ENCODE measurements at places on chromosomes 12 and 14. TPM values are rescaled to one million over a fixed set of nuclear protein-coding genes. Genes with fewer than 3 reads are reported as not detected.

- H3K4me1 ChIP-seq = no peaks in the 10 kb centered on the region
- no peaks in the 10 kb centered on the region for H3K27me3 ChIP-seq
- DNase-seq = no peak
- no peak overlapping the region for H3K4me3 ChIP-seq
These were observed 479.7 kb upstream of the TBX3 start for GRCh38 chr12:115163710-115164109.

GRCh38 chr14:71833476-71833875, 98.8 kb upstream of the RGS6 start:
- no peaks in the 10 kb centered on the region for H3K4me1 ChIP-seq
- DNase-seq = no peak
- H3K4me3 ChIP-seq = no peak overlapping the region
- H3K36me3 ChIP-seq = no peaks in the 10 kb centered on the region

- H3K36me3 ChIP-seq = no peaks in the 10 kb centered on the region
- H3K27me3 ChIP-seq = no peaks in the 10 kb centered on the region
- H3K27ac ChIP-seq = no peak overlapping the region
- H3K4me3 ChIP-seq = no peak overlapping the region
- DNase-seq = peak; percentile 59
- no peaks in the 10 kb centered on the region for H3K4me1 ChIP-seq
These were observed 33.2 kb downstream of the DUSP6 start for GRCh38 chr12:89319122-89319521.

GRCh38 chr14:31449971-31450610, 7.2 kb downstream of the DTD2 start:
- H3K4me1 ChIP-seq = peaks cover 7% of the 10 kb centered on the region
- H3K27ac ChIP-seq = no peak overlapping the region
- H3K36me3 ChIP-seq = peaks cover 6% of the 10 kb centered on the region
- no peak overlapping the region for H3K4me3 ChIP-seq
- H3K27me3 ChIP-seq = no peaks in the 10 kb centered on the region
- no peak for DNase-seq

GRCh38 chr14:74476107-74476506, 17.0 kb downstream of the NPC2 start:
- H3K36me3 ChIP-seq = peaks cover 4% of the 10 kb centered on the region
- H3K27me3 ChIP-seq = no peaks in the 10 kb centered on the region
- peak overlapping the region; percentile 10 for H3K27ac ChIP-seq
- no peak overlapping the region for H3K4me3 ChIP-seq

DNA sequence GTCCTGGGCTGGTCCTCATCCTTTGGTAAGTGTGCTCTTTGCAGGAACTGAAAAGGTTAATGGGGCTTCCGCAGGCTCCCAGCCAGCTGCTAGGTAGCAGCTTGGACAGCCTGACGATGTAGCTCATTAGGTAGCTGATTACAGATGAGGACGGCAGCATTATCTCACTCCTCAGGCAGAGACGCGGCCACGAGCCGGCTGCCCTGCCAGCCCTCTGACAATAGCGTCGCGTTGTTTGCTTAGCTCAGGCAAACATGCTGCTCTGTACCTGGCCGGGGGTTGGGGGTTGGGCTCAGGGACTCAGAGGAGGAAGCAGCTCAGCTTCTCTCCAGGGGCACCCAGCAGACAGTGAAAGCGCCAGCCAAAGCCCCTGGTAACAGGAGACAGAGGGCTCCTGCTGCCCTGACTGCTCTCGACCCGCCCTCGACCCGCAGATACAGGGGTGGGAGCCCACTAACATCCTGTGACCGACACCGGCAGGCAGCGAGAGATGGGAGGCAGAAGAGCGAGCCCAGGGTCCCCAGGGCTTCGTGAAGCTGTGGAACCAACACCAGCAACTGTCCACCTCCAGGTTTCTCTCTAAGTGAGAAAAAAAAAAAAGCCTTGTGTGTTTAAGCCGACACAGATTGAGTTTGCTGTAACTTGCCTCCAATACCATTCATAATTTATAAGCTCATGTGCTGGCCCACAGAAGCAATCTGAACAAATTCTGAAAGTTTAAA, 53.4 kb upstream of the DLK1 start:
- no peak overlapping the region for H3K27ac ChIP-seq
- no peak overlapping the region for H3K4me3 ChIP-seq
- peaks cover 18% of the 10 kb centered on the region for H3K27me3 ChIP-seq
- H3K36me3 ChIP-seq = no peaks in the 10 kb centered on the region
- peaks cover 9% of the 10 kb centered on the region for H3K4me1 ChIP-seq
- no peak for DNase-seq

DNA sequence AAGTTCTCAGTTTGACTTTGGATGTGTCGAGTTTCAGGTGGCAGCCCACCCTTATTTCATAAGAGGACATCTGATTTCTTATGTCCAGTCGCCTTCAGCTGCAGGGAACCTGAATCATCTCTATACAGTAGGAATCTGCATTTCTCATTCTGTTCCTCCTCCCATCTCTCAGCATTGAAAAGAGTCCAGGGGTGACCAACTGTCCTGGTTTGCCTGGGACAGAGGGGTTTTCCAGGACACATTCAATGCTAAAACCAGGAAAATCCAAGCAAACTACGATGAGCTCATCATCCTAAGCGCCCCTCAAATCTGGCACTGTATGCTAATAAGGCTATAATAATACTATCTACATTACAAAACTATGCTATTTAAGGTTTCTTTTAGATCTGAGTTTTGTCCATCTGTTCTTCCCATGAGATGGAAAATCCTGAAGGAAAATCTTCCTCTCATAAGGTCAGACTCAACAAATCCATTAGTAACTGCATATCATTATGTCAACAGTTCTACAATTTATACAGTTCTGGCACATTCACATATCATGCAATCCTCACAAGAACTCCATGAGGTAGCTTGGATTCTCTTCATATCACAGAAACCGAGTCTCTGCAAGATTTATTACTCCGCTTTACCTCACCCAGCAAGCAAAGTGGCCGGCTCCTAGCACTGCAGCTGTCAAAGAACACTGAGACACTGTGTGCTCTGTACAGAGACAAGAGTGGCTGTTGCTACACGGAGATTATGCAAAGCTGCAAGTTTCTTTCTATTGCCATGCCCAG, 15.6 kb upstream of the CALM1 start:
- peak; percentile 82 for DNase-seq
- H3K36me3 ChIP-seq = no peaks in the 10 kb centered on the region
- H3K27me3 ChIP-seq = no peaks in the 10 kb centered on the region
- peak overlapping the region; percentile 76 for H3K4me3 ChIP-seq

DNA sequence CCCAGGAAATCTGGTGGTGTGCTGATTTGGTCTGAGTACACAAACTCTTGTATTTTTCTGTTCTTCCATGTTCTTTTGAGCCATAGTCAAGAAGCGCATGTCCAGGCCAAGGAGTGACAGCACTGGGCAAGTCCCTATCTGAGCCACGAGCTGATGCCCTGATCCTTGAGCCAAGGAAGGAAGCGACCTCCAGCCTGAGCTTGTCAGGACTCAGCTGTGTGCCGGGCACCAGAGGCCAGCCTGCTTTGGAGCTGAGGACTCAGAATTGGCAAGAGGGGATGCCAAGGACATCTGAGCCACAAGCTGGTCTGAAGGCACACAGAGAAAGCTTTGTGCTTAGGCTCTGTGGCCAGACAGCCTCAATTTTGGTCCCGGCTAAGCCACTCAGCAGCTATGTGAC, 52.6 kb downstream of the GALNT16 start:
- H3K4me1 ChIP-seq = no peaks in the 10 kb centered on the region
- DNase-seq = no peak
- no peaks in the 10 kb centered on the region for H3K36me3 ChIP-seq
- H3K27ac ChIP-seq = no peak overlapping the region
- H3K27me3 ChIP-seq = no peaks in the 10 kb centered on the region
- H3K4me3 ChIP-seq = no peak overlapping the region

DNA sequence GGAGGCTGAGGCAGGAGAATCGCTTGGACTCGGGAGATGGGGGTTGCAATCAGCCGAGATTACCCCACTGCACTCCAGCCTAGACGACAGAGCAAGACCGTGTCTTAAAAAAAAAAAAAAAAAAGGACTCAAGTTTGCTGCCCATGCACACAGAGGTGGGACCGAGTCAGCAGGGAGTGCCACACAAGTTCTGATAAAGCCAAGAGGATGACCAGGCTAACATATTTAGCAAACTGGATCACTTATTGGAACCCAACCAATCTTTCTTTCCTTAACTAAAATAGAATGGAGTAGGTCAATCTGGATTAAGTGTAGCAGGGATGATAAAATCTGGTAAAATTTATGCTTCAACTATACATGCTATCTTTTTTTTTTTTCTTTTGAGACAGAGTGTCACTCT, 190.4 kb upstream of the FOXN3 start:
- peaks cover 9% of the 10 kb centered on the region for H3K4me1 ChIP-seq
- DNase-seq = no peak
- no peaks in the 10 kb centered on the region for H3K27me3 ChIP-seq
- no peaks in the 10 kb centered on the region for H3K36me3 ChIP-seq
- H3K27ac ChIP-seq = no peak overlapping the region

The RGS6 gene
- 0.29 TPM for polyA plus RNA-seq

The SLC39A2 gene
- polyA plus RNA-seq = not detected

The POP5 gene
- 27.7 TPM for polyA plus RNA-seq

All from psoas muscle (tissue), 8 donors.